ENCODE measurements at places on chromosomes 12 and 14.

GRCh38 chr14:69055125-69055524 lies 76.0 kb upstream of the ACTN1 start:
- no peak overlapping the region for H3K4me3 ChIP-seq
- H3K27ac ChIP-seq = no peak overlapping the region
- no peak for DNase-seq
- no peaks in the 10 kb centered on the region for H3K27me3 ChIP-seq
- H3K36me3 ChIP-seq = peaks cover 67% of the 10 kb centered on the region

- no peak overlapping the region for H3K27ac ChIP-seq
- H3K4me3 ChIP-seq = peak overlapping the region; percentile 48
- H3K4me1 ChIP-seq = peaks cover 6% of the 10 kb centered on the region
- DNase-seq = no peak
These were observed 27.8 kb downstream of the CNOT2 start for GRCh38 chr12:70271025-70271424.

GRCh38 chr14:96508900-96509299 lies 6.7 kb downstream of the PAPOLA start:
- H3K4me3 ChIP-seq = no peak overlapping the region
- H3K27me3 ChIP-seq = no peaks in the 10 kb centered on the region
- no peak for DNase-seq
- H3K36me3 ChIP-seq = peaks cover 22% of the 10 kb centered on the region
- no peak overlapping the region for H3K27ac ChIP-seq

- peaks cover 6% of the 10 kb centered on the region for H3K27me3 ChIP-seq
- DNase-seq = peak; percentile 62
- H3K4me1 ChIP-seq = peaks cover 4% of the 10 kb centered on the region
- no peak overlapping the region for H3K27ac ChIP-seq
- H3K36me3 ChIP-seq = no peaks in the 10 kb centered on the region
- no peak overlapping the region for H3K4me3 ChIP-seq
These were observed 9.3 kb downstream of the CCDC196 start for GRCh38 chr14:66495218-66496098.

- H3K4me3 ChIP-seq = no peak overlapping the region
- no peak for DNase-seq
- H3K36me3 ChIP-seq = no peaks in the 10 kb centered on the region
- H3K27ac ChIP-seq = no peak overlapping the region
- H3K27me3 ChIP-seq = no peaks in the 10 kb centered on the region
These were observed 168.6 kb downstream of the ALX1 start for GRCh38 chr12:85448548-85449139.

- no peaks in the 10 kb centered on the region for H3K4me1 ChIP-seq
- H3K27ac ChIP-seq = no peak overlapping the region
- peak; percentile 17 for DNase-seq
- no peak overlapping the region for H3K4me3 ChIP-seq
These were observed 13.0 kb downstream of the ISCU start for GRCh38 chr12:108575199-108575912.

DNA sequence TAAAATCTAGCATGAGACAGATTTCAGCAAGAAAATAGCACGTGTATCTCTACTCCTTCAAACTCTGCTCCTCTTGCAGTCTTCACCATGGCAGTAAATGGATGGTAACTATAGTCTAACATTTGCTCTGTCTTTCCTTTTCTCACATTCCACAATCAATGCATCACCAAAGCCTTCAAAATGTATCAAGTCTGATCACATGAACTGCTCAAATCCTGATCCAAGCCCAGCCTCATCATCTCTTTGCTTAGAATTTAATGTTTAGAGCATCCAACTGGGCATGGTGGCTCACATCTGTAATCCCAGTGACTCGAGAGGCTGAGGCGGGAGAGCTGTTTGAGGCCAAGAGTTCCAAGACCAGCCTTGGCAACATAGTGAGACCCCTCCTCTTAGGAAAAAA lies 45.9 kb downstream of the CDK17 start:
- H3K36me3 ChIP-seq = no peaks in the 10 kb centered on the region
- DNase-seq = no peak
- H3K27me3 ChIP-seq = no peaks in the 10 kb centered on the region
- H3K27ac ChIP-seq = no peak overlapping the region
- no peaks in the 10 kb centered on the region for H3K4me1 ChIP-seq

GRCh38 chr14:60323199-60323896 lies 74.3 kb downstream of the PPM1A start:
- H3K4me3 ChIP-seq = no peak overlapping the region
- DNase-seq = no peak
- H3K36me3 ChIP-seq = no peaks in the 10 kb centered on the region
- H3K27ac ChIP-seq = no peak overlapping the region
- H3K27me3 ChIP-seq = peaks cover 20% of the 10 kb centered on the region
- no peaks in the 10 kb centered on the region for H3K4me1 ChIP-seq

DNA sequence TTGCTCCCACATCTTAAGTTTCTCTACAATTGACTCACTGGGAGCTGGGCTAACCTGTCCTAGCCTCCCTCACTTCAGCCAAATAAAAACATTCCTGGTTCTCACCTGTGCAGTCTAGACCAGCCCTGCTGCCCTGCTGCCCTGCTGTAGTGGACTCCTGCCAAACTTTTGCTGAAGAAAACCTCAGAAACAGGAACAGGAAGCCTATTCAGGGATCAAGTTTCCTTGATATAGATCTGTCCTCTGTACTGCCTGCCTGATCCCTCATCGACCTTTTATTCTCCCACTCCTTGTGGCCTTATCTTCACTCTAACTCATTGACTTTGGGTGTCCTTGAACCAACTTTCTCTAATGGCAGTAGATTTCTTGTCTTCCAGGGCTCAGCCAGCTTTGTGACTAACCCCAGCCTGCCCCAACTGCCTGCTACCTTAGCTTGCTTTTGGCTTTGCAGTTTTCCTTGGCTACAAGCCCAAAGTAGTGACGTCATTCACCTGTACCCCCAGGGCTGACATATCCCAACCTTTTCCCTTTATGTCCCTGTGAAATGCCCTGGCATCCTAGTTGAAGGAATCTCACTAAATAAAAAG lies 234.8 kb downstream of the DUSP6 start:
- H3K36me3 ChIP-seq = no peaks in the 10 kb centered on the region
- no peaks in the 10 kb centered on the region for H3K27me3 ChIP-seq
- no peak overlapping the region for H3K4me3 ChIP-seq
- no peak overlapping the region for H3K27ac ChIP-seq
- DNase-seq = no peak

DNA sequence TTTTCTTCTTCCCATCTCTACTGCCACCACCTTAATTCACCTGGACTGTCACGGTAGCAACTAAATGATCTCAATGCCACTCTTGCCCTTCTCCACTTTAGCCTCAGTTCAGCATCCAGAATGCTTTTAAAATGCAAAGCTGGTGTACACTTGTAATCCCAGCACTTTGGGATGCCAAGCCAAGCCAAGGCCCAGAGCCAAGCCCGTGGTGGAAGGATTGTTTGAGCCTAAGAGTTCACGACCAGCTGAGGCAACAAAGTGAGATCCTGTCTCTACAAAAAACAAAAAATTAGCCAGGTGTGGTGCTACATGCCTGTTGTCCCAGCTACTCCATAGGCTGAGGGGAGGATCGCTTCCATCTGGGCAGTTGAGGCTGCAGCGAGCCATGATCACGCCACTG lies 5.9 kb downstream of the CIPC start:
- H3K4me3 ChIP-seq = no peak overlapping the region
- H3K27ac ChIP-seq = peak overlapping the region; percentile 62
- no peaks in the 10 kb centered on the region for H3K27me3 ChIP-seq
- peaks cover 33% of the 10 kb centered on the region for H3K36me3 ChIP-seq
- no peak for DNase-seq
